Activated naive CD4-positive, alpha-beta T cell treated with anti-CD3 and anti-CD28 coated beads for 36 hours (primary cell): ENCODE measurements at places on chromosomes 13 and 19. TPM values are rescaled to one million over a fixed set of nuclear protein-coding genes. Genes with fewer than 3 reads are reported as not detected.

Gene SIGLEC8
- not detected for total RNA-seq

Gene ATXN8OS
- not detected for total RNA-seq

Gene CYP2F1
- total RNA-seq, result not detected

Gene SIGLEC9
- 1.7 TPM for total RNA-seq

Gene TEX101
- total RNA-seq, result not detected

Gene TUBA3C
- not detected for total RNA-seq

Gene HCN2
- total RNA-seq, result 0.49 TPM

Gene EPS8L1
- total RNA-seq, result 0.88 TPM

Gene TMEM86B
- total RNA-seq, result 6.1 TPM

Gene CTXN1
- total RNA-seq, result 0.43 TPM

Gene PDX1
- not detected for total RNA-seq

Gene EPSTI1
- total RNA-seq, result 19.8 TPM

Gene IGFL1
- total RNA-seq, result not detected
